ENCODE measurements at places on chromosomes 16 and 17. TPM values are rescaled to one million over a fixed set of nuclear protein-coding genes. Genes with fewer than 3 reads are reported as not detected.

PYY gene
- total RNA-seq: not detected

- peak; percentile 89 for DNase-seq
Observed at GRCh38 chr16:85514295-85514597, 98.9 kb upstream of the GSE1 start.

DNA sequence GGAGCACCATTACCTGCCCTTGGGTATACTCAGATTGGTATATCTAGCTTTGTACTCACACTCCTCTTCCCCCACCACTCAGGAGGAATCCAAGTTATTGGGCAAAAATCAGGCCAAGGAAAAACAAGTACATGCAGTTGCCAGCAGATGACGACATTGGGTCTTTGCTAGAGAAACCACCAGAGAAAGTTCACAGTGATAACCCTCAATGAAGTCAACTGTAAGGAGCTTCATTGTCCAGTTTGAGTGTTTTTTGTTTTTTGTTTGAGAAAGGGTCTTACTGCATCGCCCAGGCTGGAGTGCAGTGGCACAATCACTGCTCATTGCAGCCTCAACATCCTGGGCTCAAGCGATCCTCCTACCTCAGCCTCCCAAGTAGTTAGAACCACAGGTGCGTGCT, 34.6 kb upstream of the TOX3 start:
- DNase-seq: no peak

DNA sequence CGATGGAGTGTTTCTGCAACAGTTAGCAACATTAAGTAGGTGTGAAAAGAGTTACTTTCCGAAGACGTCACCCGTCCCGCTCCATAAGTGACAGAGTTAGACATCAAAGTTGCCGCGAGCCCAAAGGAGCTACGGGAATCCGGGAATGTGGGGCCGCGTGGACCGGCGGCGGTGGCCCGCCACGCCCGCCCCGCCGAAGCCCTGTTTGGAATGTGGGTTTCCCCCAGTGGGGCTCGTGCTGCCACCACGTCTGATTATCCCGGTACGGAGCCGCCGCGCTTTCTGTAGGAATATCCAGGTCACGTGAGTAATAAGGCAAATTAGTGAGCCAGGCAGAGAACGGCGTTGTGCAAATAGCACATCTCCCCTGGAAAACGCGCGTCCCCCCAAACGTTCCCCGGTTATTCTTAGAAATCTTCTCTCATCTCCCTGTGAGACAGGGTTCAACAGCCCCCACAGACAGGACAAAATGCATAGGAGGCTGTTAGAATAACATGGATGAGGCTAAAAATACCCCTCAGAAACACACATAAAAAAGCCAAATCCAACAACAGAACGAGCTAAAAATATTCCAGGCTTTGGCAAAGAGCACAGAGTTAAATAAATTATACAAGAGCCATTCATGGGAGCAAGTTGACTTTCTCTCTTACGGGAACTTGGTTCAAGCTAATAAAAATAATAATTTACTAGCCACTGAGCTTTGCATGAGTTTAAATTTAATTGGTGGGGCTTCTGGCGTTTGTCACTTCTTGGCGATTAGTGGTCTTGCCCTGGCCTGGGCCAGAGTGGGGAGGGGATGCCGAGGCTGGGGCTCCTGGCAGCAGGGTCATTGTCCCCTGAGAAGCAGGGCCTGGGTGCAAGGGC, 8.6 kb downstream of the BAHCC1 start:
- DNase-seq: no peak

ENPP7 gene
- 14.3 TPM for total RNA-seq

PKMYT1 gene
- 2.1 TPM for total RNA-seq

DNA sequence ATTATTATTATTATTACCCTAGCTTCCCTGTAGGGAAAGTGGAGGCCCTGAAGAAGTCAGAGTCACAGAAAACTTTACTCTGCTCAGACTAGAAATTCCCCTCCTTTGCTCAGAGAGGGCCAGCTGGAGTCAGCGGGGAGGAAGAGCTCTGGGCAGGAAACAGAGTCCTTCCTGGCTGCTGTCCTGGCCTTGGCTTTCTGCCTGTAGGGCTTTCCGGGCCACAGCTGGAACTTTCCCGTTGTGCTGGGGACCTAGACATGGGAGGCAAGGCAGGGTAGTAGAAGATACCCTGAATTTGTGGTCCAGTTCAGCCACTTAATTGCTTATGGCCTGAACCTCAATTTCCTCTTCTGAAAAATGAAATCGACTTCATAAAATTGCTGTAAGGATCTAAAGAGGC, 14.0 kb upstream of the CCL2 start:
- DNase-seq: peak; percentile 56

KRT20 gene
- total RNA-seq: not detected

DPEP3 gene
- total RNA-seq: not detected

DNA sequence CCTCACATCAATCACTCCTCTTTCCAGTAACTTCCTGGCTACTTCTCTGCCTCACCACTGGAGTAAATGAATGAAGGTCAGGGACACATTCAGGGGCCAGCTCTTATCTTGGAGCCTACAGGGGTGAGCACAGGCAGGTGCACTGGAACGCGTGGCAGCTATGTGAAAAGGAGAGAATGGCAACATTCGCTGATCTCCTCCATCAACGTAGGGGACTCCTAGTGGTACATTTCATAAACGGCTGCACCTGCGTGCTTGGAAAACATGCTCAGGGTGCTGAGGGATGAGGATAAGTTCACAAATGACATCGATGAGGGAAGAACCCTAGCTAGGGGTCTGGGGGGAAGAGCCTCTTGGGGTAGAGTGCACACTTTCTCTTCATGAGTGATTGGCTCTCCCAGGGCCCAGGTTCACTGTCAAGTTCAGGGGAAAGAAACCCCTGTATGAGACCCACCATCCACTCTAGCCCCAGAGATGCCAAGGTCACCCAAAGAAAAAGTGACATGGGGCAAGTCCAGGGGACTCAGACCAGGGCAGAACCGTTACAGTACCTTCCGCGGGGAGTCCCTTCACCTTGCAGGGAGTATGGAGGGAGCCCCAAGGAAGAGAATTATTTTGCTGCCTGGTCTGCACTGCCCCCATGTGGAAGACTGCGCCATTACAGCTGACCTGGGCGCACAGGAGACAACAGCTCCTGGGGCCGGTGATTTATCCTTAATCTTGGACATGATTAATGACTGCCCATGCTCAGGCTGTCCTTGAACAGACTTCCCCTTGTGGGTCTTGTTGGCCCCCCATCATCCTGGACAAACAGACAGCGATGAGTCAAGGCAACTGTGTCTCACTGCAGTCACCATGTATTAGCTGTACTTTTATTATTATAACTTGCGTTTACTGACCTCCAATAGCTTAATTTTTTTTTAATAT, 30.1 kb downstream of the VAC14 start:
- DNase-seq: peak; percentile 55

ALDOC gene
- 49.7 TPM for total RNA-seq

SP2 gene
- 3.1 TPM for total RNA-seq

- peak; percentile 70 for DNase-seq
Observed at GRCh38 chr17:14011036-14011692, 58.1 kb upstream of the COX10 start.

GRCh38 chr17:6474376-6474775, 30.1 kb downstream of the PIMREG start:
- no peak for DNase-seq

DNA sequence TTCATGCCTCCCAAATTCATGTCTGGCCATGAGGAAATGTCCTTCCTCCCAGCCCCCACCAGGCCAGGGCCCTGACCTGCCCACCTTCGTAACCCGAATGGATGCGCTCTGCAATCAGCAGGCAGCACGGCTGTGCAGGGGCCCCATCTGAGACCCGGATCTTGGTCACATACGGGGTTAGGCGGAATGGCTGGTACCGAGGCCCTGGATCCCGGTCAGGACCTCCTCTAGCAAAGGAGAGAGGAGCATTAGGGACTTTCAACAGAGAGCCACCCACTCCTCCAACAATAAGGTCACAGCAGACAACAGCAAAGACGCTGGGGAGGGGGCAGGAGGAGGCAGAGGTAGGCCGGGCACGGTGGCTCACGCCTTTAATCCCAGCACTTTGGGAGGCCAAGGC, 3.6 kb downstream of the PER1 start:
- DNase-seq: no peak

MFAP4 gene
- 11.9 TPM for total RNA-seq

GRCh38 chr17:65853816-65854215, 292.4 kb upstream of the AXIN2 start:
- DNase-seq: no peak

DNA sequence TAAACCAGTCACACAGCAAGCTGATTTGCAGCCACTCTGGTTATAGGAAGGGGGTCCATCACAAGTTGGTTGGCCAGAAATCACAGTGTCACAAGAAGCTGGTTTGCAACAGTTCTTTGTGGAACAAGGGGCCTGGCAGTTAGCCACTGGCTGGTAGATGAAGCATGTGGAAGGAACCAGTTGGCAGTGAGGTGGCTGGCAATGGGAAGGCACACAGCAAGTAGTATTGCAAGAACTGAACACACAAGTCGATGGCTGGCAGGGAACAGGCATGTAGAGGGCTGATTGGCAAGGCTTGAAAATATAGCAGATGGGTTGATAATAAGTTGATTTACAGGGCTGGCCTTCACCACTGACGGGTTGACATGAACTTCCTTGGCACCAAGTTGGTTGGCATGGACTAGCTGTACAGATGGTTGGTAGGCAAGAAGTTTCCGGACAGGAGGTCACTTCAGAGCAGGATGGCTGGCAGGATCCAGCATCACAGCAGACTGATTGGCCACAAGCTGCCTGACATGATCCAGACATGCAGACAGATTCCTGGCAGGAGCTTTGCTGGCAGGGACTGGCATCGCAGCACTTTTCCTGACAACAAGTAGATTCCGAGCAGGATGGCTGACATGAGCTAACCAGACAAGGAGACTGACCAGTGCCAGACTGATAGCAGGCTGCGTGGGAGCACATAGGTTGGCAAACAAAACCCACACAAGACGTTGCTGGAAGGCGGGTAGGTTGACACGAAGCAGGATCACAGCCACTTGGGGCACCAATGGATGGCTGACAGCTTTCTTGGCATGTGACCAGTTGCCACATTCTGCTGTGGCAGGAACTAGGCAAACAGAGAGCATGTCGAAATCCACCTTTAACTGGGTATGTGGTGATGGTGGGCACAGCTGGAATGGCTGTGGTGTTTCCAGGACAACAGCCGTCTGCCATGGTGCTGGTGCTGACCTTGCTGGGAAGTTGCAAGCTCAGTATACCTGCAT, at the start of gene KRTAP29-1:
Gene KRTAP29-1, minus strand, starts transcription at position 936 of the 986 bp plus-strand sequence. Its CDS starts 0 bp downstream, at position 936.
- no peak for DNase-seq

DNA sequence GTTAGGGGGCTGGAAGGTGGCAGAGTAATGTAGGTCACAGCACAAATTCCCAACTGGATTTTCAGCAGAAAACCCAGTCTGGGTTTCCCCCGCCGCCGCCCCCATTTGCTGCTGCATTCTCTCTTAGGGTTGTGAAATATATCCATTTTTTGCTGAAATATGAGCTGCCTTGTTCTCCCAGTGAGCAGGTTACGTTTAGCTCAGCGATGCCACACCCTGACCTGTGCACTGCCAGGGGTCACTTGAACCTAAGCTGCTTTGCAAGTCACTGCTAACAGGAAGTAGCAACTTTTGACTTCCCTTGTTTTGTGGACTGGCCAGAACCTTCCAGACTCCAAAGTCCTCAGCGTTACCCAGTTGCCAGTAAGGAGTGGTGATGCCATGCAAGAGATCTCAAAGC, 274.1 kb downstream of the CPPED1 start:
- no peak for DNase-seq

GRCh38 chr17:18377437-18378204, at the start of gene EVPLL:
EVPLL (plus strand) TSS chr17:18377778; CDS start chr17:18380938, 3,160 bp downstream.
- peak; percentile 77 for DNase-seq

- DNase-seq: no peak
Observed at GRCh38 chr16:89993971-89994370, 25.3 kb downstream of the DBNDD1 start.

PRDM7 gene
- not detected for total RNA-seq

DNA sequence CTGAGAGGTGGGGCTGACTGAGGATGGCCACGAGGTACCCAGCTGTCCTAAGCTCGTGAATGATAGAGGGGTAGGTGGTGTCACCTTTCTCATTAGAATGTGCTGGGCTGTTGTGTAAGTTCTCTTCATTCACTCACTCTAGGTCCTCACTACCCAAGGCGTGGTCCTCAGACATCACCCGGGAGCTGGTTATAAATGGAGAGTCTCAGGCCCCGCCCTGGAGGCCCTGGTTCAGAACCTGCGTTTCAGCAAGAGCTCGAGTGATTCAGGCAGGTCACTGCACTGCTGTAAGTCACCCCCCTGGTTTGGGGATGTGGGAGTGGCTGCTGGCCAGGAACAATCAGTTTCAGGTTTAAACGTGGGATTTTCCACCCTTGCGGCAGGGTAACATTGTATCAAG, 139.8 kb downstream of the FOXL1 start:
- no peak for DNase-seq

DNA sequence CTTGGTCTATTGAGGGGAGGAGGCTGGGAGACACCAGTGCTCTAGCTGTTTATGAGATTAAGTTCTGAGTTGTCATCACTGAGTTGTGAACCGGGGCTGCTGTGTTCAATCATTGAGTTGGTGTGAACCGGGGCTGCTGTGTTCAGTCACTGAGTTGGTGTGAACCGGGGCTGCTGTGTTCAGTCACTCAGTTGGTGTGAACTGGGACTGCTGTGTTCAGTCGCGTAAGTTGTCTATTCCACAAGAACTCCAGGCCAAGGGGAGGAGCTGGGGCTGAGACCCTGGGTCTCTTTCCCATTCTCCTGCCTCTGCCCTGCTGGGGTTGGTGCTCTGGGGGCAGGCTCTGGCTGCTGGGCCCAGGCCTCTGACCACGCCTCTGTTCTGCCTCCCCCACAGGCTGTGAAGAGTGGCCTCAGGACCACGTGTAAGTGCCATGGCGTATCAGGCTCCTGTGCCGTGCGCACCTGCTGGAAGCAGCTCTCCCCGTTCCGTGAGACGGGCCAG, 24.5 kb downstream of the WNT9B start:
- DNase-seq: no peak

TEX14 gene
- 0.12 TPM for total RNA-seq

BRICD5 gene
- 1.9 TPM for total RNA-seq

GNGT2 gene
- total RNA-seq: 1.3 TPM

DNA sequence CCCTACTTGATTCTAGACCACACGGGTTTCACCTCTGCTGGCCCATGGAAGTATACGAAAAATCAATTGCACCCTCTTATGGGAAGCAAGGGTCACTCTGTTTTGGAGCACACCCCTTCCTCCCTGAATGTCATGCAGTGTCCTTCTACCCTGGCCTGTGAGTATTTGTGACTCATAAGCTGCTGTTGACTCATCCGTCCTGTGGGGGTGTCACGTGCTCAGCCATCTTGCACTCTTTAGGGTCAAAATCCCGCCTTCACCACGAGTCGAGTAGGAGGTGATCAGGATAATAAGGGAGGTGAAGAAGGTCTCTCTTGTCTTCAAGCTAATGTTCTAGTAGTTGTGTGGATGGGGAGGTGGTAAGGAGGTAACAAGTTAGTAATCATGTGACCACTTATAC, 341.0 kb upstream of the EEF2KMT start:
- no peak for DNase-seq
